ENCODE measurements at places on chromosomes 12 and 14. TPM values are rescaled to one million over a fixed set of nuclear protein-coding genes. Genes with fewer than 3 reads are reported as not detected.

The INF2 gene
- 56.7 TPM for total RNA-seq

The KERA gene
- not detected for total RNA-seq

The SELPLG gene
- total RNA-seq: 0.16 TPM

The LRRK2 gene
- total RNA-seq: 1.2 TPM

The NPFF gene
- not detected for total RNA-seq

The OTUB2 gene
- 1.2 TPM for total RNA-seq

The RALGAPA1 gene
- total RNA-seq: 40.0 TPM

The PPP1R1A gene
- total RNA-seq: not detected

The KLHL33 gene
- under 0.01 TPM for total RNA-seq

The MANSC1 gene
- 4.7 TPM for total RNA-seq

The CELA1 gene
- not detected for total RNA-seq

The KRT8 gene
- total RNA-seq: 3.7 TPM

The KRT75 gene
- not detected for total RNA-seq

The LAG3 gene
- 0.16 TPM for total RNA-seq

The TEX22 gene
- total RNA-seq: 0.06 TPM

The OTX2 gene
- not detected for total RNA-seq

The ATF7IP gene
- 35.4 TPM for total RNA-seq

The BDKRB2 gene
- total RNA-seq: 2.5 TPM

The DDN gene
- total RNA-seq: under 0.01 TPM

The RIMBP2 gene
- total RNA-seq: not detected

The WIF1 gene
- total RNA-seq: not detected

The MYH6 gene
- not detected for total RNA-seq

The PIWIL1 gene
- total RNA-seq: not detected

The WASHC4 gene
- total RNA-seq: 114 TPM

The ACVR1B gene
- 8.1 TPM for total RNA-seq

The CLEC4C gene
- not detected for total RNA-seq

The ATG2B gene
- 12.8 TPM for total RNA-seq

The INHBC gene
- not detected for total RNA-seq

The PTPRR gene
- 0.65 TPM for total RNA-seq

The DNAH10 gene
- total RNA-seq: 0.16 TPM

The KRT83 gene
- not detected for total RNA-seq

The CFAP54 gene
- 31.5 TPM for total RNA-seq

The ADAMTS20 gene
- total RNA-seq: not detected

The IFI27 gene
- 857 TPM for total RNA-seq

The ART4 gene
- 2.1 TPM for total RNA-seq

The GPR162 gene
- total RNA-seq: 1.5 TPM

The GATC gene
- total RNA-seq: 25.2 TPM

The YAF2 gene
- 11.7 TPM for total RNA-seq

The RPL10L gene
- not detected for total RNA-seq

The DAAM1 gene
- 36.7 TPM for total RNA-seq

The SLC38A4 gene
- 4.2 TPM for total RNA-seq

The KRT77 gene
- total RNA-seq: not detected

The CPM gene
- total RNA-seq: 2.9 TPM

The OVCH1 gene
- total RNA-seq: not detected

The LALBA gene
- total RNA-seq: not detected

The RNASE12 gene
- not detected for total RNA-seq

The OLR1 gene
- under 0.01 TPM for total RNA-seq

The ENDOU gene
- total RNA-seq: 0.13 TPM

The RNASE4 gene
- 9.3 TPM for total RNA-seq

The IGF1 gene
- total RNA-seq: 0.65 TPM

The RASSF9 gene
- total RNA-seq: 1.5 TPM

The TMEM30B gene
- under 0.01 TPM for total RNA-seq

The NTN4 gene
- 334 TPM for total RNA-seq

The SMOC1 gene
- not detected for total RNA-seq

The CLEC2B gene
- 79.8 TPM for total RNA-seq

The TNS2 gene
- total RNA-seq: 24.3 TPM

The FUT8 gene
- total RNA-seq: 13.4 TPM

The ESYT1 gene
- total RNA-seq: 362 TPM

The TSPAN9 gene
- total RNA-seq: 121 TPM

The RNASE3 gene
- not detected for total RNA-seq
